ENCODE measurements at places on chromosomes 3 and 15.

DNA sequence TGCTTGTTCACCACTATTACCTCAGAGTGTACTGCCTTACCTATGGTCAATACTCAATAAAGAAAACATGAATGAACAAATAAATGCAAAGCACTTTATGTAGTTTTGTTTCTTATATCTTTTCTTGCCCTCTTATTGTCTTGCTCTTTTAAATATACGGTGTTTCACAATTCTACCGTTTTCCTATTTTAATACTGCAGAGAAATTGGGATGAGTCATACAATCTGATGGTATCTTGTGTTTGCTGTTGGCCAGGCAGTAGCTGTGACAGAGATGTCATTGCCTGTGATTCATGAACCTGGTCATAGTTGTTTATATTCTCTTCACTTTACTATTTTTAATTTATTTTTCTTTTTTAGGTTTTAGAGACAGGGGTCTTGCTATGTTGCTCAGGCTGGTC lies 48.3 kb downstream of the SERP1 start:
- DNase-seq: no peak

DNA sequence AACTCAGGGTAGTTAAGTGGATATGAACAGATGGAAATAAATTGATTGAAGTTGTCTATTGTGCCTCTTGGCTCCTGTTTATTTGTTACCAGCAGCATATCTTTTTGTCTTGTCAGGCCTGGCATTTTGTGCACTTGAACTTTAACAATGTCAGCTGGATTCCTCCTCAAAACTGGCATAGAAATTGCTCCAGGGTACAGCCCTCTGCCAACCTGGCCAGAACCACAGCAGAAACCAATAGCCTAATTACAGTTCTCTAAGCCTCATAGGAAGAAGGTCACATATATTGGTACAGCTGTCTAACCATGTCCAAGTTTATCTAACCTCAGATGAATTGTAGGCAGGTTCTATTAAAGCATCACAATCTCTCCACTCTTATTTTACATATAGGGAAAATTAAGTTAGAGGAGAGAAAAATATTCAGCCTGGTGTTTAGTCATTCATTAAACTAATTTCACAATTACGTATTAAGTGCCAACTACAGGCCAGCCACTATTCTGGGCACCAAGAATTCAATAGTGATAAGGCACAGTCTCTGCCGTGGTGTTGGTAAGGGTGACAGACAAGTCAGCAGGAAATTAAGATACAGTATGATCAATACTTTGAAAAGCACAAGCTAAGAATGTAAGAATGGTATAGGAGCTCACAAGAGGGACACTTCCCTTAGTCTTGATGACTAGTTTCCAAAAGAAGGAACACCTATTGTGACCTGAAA lies 452.9 kb upstream of the NECTIN3 start:
- DNase-seq: no peak

- no peak for DNase-seq
Measured at GRCh38 chr3:184927796-184928315, 115.9 kb downstream of the VPS8 start.

DNA sequence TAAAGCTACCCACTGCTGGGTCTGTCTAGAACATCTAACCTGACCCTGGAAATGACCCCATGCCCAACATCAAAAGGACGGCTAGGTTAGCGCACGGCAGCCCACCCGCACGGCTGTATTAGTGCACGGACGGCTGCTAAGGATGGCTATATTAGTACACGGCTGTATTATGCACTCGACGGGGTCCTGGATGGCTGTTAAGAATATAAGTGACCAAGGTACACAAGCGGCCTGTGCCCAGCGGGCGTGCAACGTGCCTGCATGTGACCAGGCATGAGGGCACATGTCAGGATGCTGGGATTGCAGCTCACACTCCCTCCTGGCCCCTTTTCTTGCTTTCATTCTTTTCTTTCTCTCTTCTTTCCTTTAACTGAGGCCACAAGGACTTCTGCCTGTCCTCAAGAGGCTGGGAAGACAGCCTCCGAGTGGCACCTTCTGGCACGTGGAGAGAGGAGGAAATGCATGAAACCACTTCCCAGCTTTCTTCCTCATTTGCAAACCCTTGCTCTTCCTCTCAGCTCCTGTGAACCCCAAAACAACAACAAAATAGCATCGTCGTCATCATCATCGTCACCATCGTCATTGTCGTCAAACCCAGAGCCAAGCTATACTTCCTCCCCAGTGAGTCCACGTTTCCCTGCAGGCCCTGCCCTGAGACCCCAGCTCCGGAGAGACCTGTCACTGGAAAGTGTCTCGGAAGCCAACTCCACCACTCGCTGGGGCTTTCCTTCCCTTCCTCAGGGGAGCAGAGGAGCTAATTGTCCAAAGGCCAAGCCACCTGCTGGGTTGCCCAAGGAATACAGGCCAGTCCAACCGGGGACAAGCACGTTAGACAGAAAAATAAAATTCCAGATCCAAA lies 101.8 kb downstream of the CHSY1 start:
- DNase-seq: no peak

GRCh38 chr3:186182850-186183249 lies 74.0 kb upstream of the ETV5 start:
- no peak for DNase-seq

DNA sequence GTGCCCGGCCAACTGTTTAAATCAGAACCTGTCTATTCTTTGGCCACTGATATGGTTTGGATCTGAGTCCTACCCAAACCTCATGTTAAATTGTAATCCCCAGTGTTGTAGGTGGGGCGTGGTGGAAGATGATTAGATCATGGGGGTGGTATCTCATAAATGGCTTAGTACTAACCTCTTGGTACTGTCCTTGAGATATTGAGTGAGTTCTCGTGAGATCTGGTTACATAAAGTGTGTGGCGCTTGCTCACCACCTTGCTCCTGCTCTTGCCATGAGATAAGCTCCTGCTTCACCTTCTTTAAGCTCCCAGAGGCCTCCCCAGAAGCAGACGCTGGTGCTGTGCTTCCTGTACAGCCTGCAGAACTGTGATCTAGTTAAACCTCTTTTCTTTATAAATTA lies 42.4 kb downstream of the REC114 start:
- DNase-seq: no peak

DNA sequence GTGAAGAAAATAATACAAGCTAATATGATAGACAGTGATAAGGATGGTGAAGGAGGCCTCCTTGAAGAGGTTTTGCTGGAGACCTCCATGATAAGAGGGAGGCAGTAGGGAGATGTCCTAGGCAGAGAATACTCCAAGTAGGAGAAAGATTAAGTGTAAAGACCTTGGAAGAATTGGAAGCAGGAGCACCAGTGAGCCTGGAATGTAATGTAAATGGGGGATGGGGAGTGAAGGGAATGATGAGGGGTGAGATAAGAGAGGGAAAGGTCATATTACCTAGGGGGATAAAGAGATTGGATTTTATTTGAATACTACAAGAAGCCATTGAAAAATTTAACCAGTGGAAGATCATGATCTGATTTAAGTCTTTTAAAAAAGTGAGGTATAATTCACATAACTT lies 41.7 kb upstream of the ARL14 start:
- no peak for DNase-seq

- no peak for DNase-seq
Measured at GRCh38 chr15:38921471-38921870, 356.9 kb upstream of the RASGRP1 start.

DNA sequence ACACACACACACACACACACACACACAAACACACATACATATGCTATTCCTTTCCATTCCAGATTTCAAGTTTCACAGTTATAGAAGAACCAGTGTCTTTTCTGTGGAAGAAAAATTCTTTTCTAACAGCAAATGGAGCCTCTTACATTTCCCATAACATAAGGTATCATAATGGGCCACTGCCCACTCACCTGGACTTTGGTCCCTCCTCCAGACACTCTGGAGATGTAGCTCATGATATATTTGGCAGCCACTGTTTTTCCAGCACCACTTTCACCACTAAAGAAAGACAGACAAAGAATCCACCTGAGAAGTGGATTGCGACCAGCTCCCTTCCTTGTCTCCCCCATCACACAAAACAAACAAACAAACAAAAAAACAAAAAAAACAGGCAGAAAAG lies 29.8 kb downstream of the LDHAL6B start:
- no peak for DNase-seq

GRCh38 chr3:72582211-72582878 lies 265.9 kb downstream of the SHQ1 start:
- no peak for DNase-seq
